ENCODE measurements at places on chromosomes 7 and 10. TPM values are rescaled to one million over a fixed set of nuclear protein-coding genes. Genes with fewer than 3 reads are reported as not detected.

Gene SCART1
- 1.9 TPM for total RNA-seq

Gene CHST15
- total RNA-seq = 69.5 TPM

- no peak for DNase-seq
Observed at GRCh38 chr7:155667241-155667829, 22.9 kb downstream of the RBM33 start.

DNA sequence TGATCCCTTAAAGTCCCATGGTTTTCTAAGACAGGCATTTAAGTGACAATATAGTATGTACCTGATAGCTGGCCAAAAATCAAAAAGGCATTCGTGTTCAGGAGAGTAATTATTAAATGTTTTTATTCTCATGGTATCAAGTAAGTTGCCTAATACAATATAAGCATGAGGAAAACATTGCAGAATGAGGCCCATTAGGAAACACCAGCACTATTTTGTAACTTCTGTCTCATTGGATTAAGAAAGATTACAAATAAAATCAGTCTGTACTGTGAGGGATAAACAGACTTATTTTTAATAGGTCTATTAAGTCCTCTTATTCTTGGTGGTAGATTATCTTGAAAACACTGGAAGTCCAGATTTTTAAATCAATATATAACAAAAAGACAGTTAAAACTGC is 110.1 kb downstream of the SNX13 start:
- no peak for DNase-seq

- no peak for DNase-seq
Observed at GRCh38 chr10:77244746-77245145, 392.9 kb downstream of the KCNMA1 start.

- DNase-seq = no peak
Observed at GRCh38 chr7:35987016-35987415, 166.0 kb upstream of the EEPD1 start.

DNA sequence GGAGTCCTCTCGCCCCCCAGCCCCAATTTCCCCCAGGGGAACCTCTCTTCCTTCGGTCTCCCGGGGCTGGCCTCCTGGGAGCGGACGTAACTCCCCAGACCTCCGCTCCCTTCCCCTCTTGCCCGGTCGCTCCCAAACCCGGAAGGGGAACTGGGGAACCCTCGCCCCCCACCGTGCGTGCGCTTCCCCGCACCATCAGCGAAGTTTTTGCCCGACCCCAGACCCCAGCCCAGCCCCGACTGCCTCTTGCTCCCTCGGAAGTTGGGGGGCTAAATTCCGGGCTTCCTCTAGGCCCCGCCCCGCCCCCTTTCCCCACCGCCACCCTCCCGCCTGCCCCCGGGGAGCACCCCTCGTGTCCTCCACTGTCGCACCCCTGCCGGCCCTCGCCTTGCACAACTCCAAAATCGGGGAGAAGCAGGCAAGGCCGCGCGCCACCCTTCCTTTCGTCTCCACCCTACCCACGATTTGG is 436 bp downstream of the GNB2 start:
- DNase-seq = no peak

DNA sequence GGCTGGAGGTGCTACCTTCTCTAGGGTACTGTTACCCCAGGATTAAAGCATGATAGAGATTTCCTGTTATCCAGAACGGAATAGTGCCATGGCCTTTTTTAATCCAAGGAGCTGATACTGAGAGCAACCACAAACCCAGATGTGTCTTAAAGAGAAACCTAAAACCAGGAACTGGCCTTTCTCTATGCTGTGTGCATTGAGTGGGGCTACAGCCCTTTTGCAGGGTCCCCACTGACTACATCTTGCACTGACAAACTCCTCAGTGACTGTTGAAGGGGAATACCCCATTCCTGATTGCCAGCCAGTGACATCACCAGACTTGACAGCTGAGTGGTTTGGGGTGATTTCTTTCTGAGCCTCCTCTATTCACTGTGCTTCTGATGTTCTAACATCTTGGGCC is 81.9 kb upstream of the CAPZA2 start:
- DNase-seq = no peak

DNA sequence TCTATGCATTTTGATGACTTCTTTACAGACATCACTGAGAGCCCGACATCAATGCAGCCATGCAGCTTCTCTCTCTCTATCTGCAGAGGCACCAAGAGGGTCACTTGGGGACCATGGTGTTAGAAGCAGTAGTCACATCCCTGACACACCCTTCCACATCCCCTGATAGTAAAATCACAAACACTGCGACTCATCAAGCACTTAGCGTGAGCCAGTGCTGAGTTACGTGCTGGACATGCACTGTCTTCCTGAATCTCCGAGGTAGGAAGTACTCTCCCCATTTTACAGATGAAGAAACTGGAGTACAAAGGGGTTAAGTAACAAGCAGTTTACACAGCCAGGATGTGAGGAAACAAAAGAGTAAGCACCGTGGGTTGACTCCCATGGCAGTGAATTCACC is 109.2 kb downstream of the OSBPL3 start:
- no peak for DNase-seq

DNA sequence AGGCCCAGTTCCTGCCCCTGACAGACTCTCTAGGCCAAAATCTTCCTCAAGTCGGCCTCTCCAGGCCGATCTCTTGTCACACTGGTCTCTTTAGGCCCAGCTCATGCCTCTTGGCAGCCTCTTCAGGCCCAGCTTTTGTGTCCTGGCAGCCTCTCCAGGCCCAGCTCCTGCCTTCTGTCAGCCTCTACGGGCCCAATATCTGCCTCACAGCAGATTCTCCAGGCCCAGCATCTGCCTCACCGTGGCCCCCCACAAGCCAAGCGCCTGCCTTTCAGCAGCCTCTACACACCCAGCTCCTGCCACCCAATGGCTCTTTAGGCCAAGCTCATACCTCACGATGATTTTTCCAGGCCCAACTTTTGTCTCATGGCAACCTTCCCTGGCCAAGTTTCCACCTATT is 33.0 kb upstream of the VKORC1L1 start:
- DNase-seq = no peak

DNA sequence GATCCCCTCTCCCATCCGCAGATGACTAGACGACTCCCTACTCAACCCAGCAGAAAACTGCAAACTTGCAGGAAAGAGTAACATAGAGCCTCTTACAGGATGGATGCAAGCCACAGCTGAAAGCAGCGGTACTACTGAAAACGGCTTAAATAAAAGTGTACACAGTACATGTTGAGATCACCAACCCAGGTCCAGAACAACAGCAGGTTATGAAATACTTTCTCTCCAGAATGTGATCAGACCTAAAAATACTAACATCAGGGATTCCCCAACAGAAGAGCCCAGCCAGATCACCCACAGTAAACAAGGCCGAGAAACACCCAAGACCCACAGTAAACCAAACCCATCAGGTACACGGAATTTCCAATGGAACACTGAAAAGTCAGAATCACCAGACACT is 13.2 kb downstream of the ATE1 start:
- no peak for DNase-seq

- DNase-seq = no peak
Observed at GRCh38 chr10:117275121-117275520, 34.2 kb downstream of the SLC18A2 start.

- no peak for DNase-seq
Observed at GRCh38 chr7:3649678-3650440, 348.8 kb downstream of the SDK1 start.
